ENCODE measurements at places on chromosomes 2 and 18.

DNA sequence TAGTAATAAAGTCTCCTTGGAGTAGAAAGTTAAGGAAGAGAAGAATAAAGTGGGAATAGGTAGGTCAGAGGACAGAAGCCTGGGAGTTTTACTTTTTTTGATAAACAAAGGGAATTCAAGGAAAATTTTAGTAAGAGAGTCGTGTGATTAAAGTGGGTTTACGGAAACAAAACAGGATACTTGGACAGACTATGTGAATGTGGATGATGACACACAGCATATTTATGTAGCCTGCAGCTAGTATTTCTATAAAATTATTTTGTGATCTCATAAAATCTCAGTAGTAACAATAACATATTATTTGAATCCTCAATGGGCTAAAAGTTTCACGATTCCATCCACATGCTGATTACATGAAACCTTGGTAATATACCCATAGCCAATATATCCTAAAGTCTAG lies 450.7 kb upstream of the PIK3C3 start:
- no peak for DNase-seq

- DNase-seq, result no peak
Observed at GRCh38 chr2:124646166-124646815, 621.2 kb downstream of the CNTNAP5 start.

DNA sequence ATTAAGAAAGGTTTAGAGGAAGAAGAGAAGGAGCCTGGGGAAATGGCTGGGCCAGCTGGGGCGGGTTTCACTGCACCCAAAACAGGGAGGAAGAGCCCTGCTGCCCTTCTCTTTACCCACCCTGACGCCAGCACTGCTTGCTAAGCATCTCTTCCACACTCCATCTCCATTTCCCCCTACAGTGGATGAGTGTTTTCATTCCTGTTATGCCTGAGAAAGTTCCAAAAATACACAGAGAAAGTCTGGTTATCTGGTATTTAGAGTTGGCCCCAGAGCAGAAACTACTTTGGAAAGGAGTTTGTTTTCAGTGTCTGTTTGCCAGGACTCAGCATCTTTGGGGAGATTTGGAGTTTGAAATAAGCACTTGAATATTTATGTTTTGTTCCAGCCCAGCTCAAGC lies 451.0 kb downstream of the SLC4A3 start:
- DNase-seq, result no peak

GRCh38 chr2:31296641-31297287 lies 62.8 kb downstream of the EHD3 start:
- DNase-seq, result no peak

- DNase-seq, result no peak
Observed at GRCh38 chr2:10471955-10472354, 23.8 kb upstream of the ODC1 start.

DNA sequence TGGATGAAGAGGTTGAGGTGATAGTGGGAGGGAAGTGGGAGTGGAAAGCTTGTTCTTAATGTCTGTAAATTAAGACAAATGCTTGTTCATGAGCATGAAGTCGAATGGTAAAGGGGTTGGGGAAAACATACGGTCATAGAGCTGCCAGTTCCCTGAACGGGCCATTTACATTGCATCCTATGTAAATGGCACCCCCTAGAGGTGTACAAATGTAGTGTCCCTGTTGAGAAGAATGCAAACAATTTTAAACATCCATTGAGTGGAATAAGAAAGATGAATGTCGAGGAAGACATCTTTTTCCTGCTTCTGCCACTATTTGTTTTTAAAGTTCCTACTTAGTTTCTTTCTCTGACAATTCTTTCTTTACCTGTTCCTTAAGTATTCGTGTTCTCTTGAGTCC lies 155.7 kb downstream of the RDH14 start:
- no peak for DNase-seq

Measured in activated T-helper 1 cell treated with anti-CD3 and anti-CD28 coated beads, Interleukin-2, amount 50 U/mL, for 16 hours (primary cell).